HT1080 (cell line): ENCODE measurements at places on chromosomes 5 and 9. TPM values are rescaled to one million over a fixed set of nuclear protein-coding genes. Genes with fewer than 3 reads are reported as not detected.

GMCL2 gene
- not detected in 2 replicates for total RNA-seq

DNA sequence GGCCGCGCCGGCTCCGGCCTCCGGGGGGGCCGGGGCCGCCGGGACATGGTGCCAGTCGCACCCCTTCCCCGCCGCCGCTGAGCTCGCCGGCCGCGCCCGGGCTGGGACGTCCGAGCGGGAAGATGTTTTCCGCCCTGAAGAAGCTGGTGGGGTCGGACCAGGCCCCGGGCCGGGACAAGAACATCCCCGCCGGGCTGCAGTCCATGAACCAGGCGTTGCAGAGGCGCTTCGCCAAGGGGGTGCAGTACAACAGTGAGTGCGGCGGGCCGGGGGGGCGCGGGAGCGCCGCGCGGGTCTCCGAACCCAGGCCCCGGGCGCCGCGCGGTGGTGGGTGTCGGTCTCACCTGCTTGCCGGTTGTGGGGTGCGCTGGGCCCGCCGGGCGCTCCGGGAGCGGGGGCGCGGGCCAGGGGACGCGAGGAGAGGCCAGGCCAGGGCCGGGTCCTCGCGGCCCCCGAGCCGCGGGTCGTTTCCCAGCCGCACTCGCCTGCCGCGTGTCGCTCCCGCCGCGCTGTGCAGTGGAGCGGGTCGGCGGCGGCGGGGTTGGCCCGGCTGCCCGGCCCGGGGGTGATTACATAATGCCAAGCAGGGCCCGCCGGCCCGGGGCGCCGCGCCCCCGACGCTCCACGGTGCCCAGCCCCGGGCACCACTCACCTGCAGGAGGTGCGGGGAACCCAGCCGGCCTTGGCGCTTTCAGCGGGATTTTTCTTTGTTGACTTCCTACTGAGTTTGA is 492 bp downstream of the RABL6 start:
- DNase-seq = no peak

DNA sequence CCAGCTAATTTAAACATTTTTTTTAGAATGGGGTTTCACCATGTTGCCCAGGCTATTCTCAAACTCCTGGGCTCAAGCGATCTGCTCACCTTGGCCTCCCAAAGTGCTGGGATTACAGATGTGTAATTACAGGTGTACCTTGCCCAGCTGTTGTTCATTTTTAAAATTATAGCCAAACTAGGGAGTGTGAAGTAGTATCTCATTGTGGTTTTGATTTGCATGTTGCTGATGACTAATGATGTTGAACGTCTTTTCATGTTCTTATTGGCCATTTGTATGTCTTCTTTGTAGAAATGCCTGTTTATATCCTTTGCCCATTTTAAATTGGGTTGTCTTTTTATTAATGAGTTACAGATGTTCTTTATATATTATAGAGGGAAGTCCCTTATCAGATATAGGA is 31.5 kb downstream of the EHMT1 start:
- DNase-seq = no peak

DNA sequence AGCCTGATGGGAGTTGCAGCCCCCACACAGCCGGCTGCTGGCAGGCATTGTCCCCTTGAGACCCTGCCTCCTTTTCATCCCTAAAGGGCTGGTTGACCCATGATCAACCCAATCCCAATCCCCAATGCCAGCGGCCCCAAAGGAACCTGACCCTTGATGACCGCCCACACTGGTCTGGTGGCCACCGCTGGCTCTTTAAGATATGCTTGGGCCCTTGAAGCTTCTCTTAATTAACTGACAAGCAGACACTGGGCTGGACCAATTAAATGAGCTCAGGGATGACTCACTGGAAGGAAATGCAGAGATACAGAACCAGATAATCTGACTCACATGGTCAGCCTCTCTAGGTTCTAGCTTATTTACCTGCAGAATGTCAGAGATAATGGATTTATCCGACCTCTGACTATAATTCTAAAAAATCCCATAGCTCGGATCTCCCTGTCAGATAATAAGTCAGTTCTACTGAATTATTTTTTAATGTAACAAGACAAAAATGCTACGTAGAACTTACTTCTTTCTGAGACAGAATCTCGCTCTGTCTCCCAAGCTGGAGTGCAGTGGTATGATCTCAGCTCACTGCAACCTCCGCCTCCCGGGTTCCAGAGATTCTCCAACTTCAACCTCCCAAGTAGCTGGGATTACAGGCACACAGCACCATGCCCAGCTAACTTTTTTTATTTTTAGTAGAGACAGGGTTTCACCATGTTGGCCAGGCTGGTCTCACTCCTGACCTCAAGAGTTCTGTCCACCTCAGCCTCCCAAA is 11.1 kb upstream of the MLANA start:
- peak; percentile 87 for DNase-seq

GRCh38 chr9:73565833-73566465 is 414.3 kb downstream of the ANXA1 start:
- DNase-seq = peak; percentile 62

- DNase-seq = peak; percentile 83
These were observed 156.0 kb upstream of the MAST4 start for GRCh38 chr5:66440202-66440680.

- no peak for DNase-seq
These were observed 38.2 kb downstream of the SLC9A3 start for GRCh38 chr5:485946-486491.
